ENCODE measurements at places on chromosomes 6 and 20. TPM values are rescaled to one million over a fixed set of nuclear protein-coding genes. Genes with fewer than 3 reads are reported as not detected.

GRCh38 chr6:160347259-160348222 lies 637 bp upstream of the SLC22A3 start:
- no peak for DNase-seq

- DNase-seq, result no peak
These were observed 44.1 kb downstream of the CFAP61 start for GRCh38 chr20:20096421-20096820.

Gene ASF1A
- total RNA-seq, result 17.1 TPM

Gene EDN1
- total RNA-seq, result 4.9 TPM
